ENCODE measurements at places on chromosomes 5 and 9.

- no peak for DNase-seq
These were observed 550.7 kb upstream of the TLE4 start for GRCh38 chr9:79021084-79021483.

GRCh38 chr9:77752554-77752953 is 104.4 kb upstream of the GNA14 start:
- DNase-seq: no peak

- no peak for DNase-seq
These were observed 315.6 kb downstream of the ZSWIM6 start for GRCh38 chr5:61647672-61648071.

GRCh38 chr5:108636135-108636853 is 111.4 kb upstream of the FER start:
- no peak for DNase-seq

- no peak for DNase-seq
These were observed 20.4 kb upstream of the KIF12 start for GRCh38 chr9:114119242-114120191.

DNA sequence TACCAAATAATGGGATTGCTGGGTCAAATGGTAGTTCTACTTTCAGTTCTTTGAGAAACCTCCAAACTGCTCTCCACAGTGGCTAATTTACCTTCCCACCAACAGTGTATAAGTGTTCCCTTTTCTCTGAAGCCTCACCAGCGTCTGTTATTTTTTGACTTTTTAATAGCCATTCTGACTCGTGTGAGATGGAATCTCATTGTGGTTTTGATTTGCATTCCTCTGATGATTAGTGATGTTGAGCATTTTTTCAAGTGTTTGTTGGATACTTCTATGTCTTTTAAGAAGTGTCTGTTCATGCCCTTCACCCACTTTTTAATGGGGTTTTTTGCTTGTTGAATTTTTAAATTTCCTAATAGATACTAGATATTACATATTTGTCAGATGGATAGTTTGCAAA is 28.4 kb upstream of the SUSD1 start:
- no peak for DNase-seq

GRCh38 chr9:38416461-38416860 is 7.8 kb downstream of the IGFBPL1 start:
- no peak for DNase-seq

DNA sequence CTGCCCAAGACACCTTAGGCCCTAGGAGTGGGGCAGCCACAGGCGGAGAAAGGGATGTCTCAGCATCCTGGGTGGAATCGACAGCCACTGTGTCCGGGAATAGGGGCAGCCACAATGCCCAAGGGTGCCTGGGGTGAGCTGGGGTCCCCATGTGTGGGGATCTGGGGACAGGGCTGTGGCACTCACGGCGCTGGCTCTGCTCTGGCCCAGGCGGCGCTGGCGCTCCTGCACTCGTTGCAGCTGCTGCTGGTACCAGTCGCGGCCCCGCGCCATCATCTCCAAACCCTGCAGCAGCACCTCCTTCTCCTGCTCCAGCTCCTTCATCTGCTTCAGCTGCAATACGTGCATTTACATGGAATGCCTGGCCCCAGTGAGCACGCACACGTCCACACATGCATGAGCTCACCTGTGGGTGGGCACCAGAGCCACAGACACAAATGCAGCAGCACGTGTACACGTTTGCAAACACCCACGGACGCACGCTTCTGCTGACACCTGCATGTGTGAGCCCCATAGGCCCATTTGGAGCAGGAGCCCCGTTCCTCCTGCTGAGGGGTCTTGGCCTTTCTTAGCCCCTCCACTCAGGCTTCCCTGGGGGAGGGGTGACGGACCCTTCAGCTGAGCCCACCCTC is 4.9 kb downstream of the SAPCD2 start:
- DNase-seq: no peak

DNA sequence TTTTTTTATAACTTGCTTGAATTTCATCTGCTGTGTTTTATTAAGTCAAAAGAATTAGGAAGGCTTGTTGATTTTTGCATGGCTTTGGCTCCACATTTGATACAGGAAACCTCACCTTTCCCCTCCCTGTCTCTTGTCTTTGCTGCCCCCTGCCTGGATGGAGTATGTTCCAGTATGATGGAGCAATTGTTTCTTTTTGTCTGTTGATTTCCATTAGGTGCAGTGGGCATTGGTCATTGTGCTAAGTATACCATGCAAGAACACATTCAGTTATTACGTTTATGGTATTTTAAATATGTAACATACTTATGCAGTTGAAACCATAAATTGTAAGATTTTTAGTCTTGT is 19.6 kb downstream of the TJP2 start:
- DNase-seq: no peak

- DNase-seq: no peak
These were observed 26.1 kb upstream of the IFNK start for GRCh38 chr9:27497883-27498417.

GRCh38 chr9:116168231-116168630 is 14.6 kb downstream of the PAPPA start:
- DNase-seq: no peak
